ENCODE measurements at places on chromosomes 1 and 21.

DNA sequence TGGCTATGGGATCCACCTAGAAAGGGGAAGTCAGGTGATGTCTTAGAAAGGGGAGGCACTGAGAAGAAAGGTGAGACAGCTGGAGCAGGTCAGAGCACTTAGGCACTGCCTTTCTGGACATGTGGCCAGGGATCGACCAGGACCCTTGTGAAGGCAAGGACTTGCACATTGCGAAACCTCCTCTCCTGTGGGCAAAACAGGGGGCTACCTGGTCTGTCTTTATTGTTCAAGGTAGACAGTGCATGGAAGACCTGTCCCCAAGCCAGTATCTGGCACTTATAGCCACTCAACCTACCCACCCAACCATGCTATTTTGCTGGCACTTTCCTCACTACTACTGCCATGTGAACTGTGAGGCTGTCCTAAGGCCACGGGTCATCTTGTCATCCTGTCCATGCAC lies 67.2 kb downstream of the NAV1 start:
- no peak for DNase-seq

GRCh38 chr1:77831976-77832711 lies 52.7 kb downstream of the MIGA1 start:
- DNase-seq = no peak

- DNase-seq = peak; percentile 2
Measured at GRCh38 chr1:148290881-148291280, 138.8 kb upstream of the NBPF11 start.

DNA sequence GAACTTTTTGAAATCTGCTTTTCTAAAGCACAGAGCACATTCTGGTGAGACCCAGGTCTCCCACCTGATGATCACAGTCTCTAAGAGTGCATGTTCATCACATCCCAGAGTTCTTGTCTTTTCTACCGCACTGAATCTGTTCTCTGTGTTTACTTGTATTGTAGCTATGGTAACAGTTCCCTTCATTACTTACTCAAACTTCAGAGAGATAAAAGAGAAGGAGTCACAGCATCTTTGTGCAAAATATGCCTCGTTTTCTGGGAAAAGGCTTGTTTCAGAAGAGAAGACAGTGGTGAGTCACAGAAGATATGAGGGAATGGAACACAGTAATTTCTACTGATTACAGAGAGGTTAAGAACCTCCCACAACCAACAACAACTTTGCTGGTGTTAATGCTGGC lies 580.6 kb downstream of the PLA2G4A start:
- DNase-seq = no peak

DNA sequence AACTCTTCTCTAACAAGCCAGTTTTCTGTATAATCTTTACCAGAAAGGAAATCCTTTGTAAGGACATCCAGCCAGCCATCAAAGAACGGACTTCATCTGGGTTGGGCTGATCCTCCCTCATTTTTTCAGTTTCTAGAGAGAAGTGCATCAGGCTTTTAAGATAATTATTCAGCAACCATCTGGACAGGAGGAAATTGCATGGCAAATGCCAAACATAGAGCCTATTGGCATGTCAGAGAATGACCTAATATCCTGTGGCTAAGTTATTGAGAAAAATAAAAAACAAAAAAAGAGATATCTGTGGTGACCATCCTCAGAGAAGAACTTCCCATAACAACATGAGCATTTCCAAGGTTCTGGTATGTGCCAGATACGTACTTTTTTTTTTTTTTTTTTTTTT lies 74.9 kb upstream of the BEND5 start:
- DNase-seq = peak; percentile 33

DNA sequence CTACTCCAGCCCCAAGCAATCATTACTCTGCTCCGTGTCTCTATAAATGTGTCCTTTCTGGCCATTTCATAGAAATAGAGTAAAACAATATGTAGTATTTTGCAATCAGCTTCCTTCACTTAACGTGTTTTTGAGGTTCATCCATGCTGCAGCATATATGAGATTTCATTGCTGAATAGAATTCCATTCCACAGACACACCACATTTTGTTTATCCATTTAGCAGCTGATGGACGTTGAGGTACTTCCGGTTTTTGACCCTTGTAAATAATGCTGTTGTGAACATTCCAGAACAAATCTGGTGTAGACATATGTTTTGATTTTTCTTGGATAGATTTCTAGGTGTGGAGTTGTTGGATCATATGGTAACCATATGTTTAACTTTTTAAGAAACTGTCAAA lies 30.7 kb downstream of the ADAM30 start:
- DNase-seq = no peak
